Stimulated activated naive CD8-positive, alpha-beta T cell treated with anti-CD3 and anti-CD28 coated beads, Interleukin-15, amount 100 ng/mL, for 72 hours (primary cell): ENCODE measurements at places on chromosomes 6 and 20.

- no peak for DNase-seq
Observed at GRCh38 chr6:24387818-24388217, 14.9 kb upstream of the MRS2 start.

DNA sequence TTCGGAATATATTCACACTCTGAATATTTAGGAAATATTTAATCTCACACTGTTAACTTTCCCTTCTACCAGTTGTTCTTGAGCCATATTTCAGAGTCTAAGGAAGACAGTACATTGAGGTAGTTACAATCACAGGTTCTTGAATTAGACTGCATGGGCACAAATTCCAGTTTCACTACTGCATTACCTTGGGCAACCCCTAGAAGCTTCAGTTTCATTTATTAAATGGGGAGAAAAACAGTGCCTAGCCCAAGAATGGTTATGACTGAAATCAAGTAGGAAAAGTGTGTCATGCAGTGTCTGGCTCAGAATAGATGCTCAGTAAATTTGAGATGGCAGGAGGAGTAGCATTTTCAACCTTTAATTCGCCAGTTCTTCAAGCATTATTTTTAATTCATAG, 124.5 kb upstream of the SAMD5 start:
- no peak for DNase-seq

- DNase-seq, result no peak
Observed at GRCh38 chr20:48828734-48829460, 1.1 kb upstream of the PREX1 start.

DNA sequence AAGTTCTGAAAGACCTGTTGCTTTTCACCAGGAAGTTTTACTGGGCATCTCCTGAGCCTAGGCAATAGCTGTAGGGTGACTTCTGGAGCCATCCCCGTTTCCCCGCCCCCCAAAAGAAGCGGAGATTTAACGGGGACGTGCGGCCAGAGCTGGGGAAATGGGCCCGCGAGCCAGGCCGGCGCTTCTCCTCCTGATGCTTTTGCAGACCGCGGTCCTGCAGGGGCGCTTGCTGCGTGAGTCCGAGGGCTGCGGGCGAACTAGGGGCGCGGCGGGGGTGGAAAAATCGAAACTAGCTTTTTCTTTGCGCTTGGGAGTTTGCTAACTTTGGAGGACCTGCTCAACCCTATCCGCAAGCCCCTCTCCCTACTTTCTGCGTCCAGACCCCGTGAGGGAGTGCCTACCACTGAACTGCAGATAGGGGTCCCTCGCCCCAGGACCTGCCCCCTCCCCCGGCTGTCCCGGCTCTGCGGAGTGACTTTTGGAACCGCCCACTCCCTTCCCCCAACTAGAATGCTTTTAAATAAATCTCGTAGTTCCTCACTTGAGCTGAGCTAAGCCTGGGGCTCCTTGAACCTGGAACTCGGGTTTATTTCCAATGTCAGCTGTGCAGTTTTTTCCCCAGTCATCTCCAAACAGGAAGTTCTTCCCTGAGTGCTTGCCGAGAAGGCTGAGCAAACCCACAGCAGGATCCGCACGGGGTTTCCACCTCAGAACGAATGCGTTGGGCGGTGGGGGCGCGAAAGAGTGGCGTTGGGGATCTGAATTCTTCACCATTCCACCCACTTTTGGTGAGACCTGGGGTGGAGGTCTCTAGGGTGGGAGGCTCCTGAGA, at the start of gene HFE:
HFE (plus strand) TSS at position 146 of the 832 bp plus-strand sequence; CDS start at position 158, 12 bp downstream.
- DNase-seq, result peak; percentile 24
